Small intestine (tissue), 16 donors: ENCODE measurements at places on chromosomes 13 and 19. TPM values are rescaled to one million over a fixed set of nuclear protein-coding genes. Genes with fewer than 3 reads are reported as not detected.

Gene SLC15A1
- polyA plus RNA-seq, result 300 TPM

Gene DPF1
- polyA plus RNA-seq, result not detected

Gene HCN2
- polyA plus RNA-seq, result 0.58 TPM

Gene ZNF541
- not detected for polyA plus RNA-seq

Gene KLK5
- not detected for polyA plus RNA-seq

Gene CLEC11A
- polyA plus RNA-seq, result 11.4 TPM

Gene SOX21
- polyA plus RNA-seq, result not detected

Gene OR7C1
- 0.04 TPM for polyA plus RNA-seq

Gene CEACAM4
- polyA plus RNA-seq, result not detected

Gene VSTM2B
- polyA plus RNA-seq, result not detected

Gene CDX2
- 66.2 TPM for polyA plus RNA-seq

Gene PSG6
- not detected for polyA plus RNA-seq

Gene ZNF682
- 1.8 TPM for polyA plus RNA-seq

Gene CRX
- polyA plus RNA-seq, result not detected

Gene BEST2
- polyA plus RNA-seq, result 0.10 TPM

Gene ZNF837
- 2.9 TPM for polyA plus RNA-seq

Gene TNFSF11
- polyA plus RNA-seq, result 1.8 TPM
